CD4-positive, alpha-beta T cell treated with Interleukin-21 for 1 hour (primary cell): ENCODE measurements at places on chromosomes 12 and 14.

GRCh38 chr12:92737855-92738850 is 35.4 kb downstream of the PLEKHG7 start:
- no peak for DNase-seq

- DNase-seq = no peak
Observed at GRCh38 chr14:70683983-70684382, 42.3 kb downstream of the TTC9 start.

- no peak for DNase-seq
Observed at GRCh38 chr12:32034045-32034444, 72.6 kb upstream of the BICD1 start.

DNA sequence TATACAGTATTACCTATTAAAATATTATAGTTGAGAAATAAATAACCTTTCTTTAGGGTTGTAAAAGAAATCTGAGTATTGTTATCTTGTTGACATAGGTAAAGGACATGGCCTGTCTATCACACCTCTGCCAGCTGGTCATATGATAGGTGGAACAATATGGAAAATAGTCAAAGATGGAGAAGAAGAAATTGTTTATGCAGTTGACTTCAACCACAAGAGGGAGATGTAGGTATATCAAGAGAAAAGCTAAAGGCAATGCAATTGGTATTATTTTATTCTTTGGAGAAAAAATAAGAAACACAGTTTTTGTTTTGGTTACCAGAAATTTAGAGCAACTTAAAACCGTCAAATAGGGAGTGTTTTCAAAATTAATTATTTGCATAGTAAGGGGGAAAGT is 13.5 kb downstream of the CPSF2 start:
- DNase-seq = peak; percentile 22

- no peak for DNase-seq
Observed at GRCh38 chr12:24534622-24535021, 414.3 kb downstream of the BCAT1 start.

DNA sequence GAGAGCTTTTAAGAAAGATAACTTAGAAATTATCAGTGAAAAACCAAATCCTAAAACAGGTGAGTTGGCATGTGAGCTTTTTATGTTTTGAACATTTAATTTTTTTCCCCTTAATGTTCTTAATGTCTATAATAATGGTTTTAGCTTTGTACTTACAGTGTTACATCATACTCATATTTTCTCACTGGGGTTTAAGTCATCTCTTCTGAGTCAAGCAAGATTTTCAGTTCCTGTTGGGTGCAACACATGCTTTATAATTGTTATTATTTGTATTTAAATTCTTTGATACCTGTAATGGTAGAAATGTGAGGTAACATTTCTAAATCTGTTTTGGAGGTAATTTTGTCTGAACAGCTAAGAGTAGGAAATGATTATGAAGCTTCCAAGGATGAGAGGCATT is 113.0 kb downstream of the PLEKHA5 start:
- no peak for DNase-seq

DNA sequence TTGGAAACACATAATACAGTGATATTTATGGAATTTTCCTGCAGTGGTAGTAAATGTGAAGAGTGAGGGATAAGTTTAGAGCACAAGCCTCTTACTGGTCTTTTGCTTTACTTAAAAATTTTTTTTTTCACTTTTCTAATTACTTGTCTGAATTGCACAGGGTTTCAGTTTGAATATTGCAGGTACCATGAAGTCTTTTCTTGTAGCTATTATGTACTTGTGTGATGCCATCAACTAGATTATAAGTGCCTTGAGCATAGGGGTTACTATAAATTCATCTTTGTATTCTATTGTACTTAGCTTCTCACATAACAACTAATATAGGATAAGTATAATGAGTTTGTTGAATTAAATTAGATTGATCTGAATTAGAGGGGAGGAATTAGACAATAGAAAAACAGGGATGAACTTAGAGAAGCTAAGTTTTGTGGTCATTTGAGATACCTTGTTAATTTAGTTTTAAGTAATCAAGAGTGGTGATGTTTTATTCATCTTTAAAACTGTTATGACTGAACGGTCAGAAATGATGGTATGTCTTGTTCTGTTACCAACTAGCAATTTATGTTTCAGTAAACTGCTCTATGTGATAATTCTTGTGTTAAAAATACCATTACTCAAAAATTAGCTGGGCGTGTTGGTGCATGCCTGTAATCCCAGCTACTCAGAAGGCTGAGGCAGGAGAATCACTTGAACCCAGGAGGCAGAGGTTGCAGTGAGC is 42.1 kb downstream of the CCDC91 start:
- DNase-seq = no peak

DNA sequence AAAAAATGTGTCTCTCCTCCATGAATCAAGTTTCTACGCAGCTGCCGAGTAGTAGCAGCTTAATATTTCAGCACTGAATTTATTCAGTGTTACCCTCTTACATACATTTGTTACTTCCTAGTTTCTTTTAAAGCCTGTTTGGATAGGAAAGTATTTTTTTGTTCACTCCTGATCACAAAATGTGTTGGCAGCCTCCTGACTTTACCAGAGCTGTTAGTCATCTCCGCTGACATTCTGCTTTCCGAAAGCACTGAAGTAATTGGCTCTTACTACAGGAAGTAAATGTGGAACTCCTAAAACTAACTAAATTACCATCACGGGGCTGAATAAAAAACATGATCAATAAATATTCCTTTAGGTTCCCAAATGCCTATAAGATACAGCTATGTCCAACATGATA is 225.5 kb downstream of the EPS8 start:
- DNase-seq = peak; percentile 38

DNA sequence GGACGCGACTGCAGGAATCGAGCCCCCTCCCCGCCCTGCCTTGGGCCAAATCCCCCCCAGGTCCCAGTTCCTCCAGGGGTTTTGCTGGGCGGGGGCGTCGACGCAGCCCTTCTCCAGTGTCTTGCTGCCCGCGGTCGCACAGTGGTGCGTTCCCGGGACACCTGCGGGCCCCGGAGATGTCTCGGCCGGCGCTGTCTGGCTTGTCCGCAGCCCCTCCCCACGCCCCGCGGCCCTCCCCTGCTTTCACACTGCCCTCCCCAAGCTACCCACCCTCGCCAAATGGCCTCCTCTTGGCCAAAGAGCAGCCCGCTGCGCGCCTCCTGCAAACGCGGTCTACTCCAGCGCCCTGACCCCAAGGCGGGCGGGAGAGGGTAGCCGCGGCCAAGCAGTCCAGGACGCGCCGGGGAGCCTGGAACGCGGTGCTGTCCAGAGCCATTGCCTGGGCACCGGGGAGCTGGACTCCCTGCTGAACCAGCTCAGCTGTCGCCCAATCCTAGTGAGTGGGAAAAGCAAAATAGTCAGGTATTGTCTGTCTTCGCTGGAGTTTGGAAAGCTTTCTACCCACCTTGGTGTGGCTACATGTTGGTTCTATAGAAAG is 122.0 kb downstream of the AACS start:
- no peak for DNase-seq

DNA sequence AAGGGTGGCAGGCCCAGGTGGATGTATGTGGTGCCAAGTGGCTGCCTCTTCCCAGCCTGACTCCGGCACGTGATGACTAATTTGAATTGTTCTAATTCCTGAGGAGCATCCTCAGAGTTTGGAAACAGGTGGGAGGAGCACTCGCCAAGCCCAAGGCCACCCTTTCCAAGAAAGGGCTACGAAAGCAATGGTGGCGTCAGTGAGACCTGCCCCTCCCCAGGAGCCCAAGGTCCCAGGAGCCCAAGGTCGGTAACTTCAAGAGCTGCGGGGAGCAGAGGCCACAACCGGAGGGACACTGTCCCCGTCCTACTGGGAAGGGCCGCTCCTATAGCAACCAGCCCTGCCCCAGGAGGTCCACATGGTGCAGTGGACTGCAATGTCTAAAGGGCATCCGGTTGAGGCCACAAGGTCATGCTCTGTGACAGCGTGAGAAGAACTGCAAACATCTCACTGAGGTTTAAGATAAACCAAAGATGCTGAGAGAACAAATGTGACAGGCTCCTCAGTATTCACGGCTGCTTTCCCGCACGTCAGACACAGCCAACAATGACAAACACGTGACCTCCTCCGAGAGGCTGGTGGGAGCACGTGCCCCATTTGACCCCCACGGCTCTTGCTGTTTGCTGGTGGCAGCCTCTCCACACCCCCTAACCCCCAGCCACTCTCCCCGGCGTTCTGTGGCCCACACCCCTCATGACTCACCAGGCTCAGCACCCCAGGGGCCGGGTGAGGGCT is 79.6 kb downstream of the ITPK1 start:
- no peak for DNase-seq

GRCh38 chr14:51999084-51999483 is 9.7 kb downstream of the RTRAF start:
- no peak for DNase-seq
